ENCODE measurements at places on chromosomes 5 and 9.

DNA sequence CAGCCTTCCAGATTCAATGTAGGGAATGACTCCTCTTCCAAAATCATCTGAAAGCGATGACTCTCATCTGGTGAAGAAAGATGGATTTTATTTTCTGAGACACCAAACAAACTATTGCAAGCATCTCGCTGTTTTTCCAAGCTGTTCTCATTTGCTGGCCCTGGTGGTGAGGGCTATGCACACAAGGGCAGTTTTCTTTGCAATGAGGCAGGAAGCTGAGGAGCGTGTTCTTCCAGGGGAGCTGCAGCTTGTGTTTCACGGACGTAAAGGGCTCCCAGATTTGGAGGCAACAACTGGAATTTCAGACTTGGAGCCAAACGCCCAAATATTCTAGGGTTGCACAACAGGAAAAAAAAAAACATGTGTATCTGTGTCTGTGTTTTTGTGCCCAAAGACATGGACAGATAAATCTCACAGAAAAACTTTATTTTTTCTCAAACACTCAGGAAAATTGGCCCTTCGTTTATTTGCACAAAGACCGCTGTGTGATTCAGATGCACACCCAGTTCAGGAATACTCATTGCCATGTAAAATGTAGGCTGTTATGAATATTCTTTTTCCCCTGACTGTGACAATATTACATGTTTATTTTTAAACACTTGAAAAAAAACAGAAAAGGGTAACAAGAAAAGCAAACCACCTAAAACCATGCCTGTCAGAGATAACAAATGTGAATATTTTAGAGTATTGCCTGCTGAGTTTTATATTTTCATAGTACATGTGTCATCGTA is 151.3 kb downstream of the GAS1 start:
- no peak for DNase-seq

- no peak for DNase-seq
These were observed 1737.2 kb downstream of the MAT2B start for GRCh38 chr5:165242646-165243045.

GRCh38 chr9:36192196-36192595 is 1.5 kb downstream of the CLTA start:
- DNase-seq = no peak

- DNase-seq = no peak
These were observed 4.2 kb upstream of the PTGER4 start for GRCh38 chr5:40675396-40676133.

- DNase-seq = no peak
These were observed 13.8 kb upstream of the ISOC1 start for GRCh38 chr5:129080766-129081165.

DNA sequence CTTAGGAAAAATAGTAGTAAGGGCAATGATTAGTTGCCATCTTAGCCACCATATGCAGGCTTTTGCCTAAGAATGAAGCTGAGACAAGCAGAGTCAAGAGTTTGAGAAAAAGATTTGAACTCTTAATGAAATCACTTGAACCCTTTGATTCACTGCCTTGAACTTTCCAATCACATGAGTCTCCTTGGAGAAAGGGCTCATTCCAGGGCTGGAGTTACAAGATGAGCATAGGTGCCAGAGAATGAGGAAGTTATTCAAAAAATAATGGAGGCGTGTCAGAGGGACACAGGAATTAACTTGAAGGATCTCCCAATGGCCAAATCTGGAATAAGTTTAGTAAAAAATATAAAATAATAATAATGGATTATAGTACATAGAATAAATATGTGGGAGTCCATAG is 35.3 kb downstream of the MAT2B start:
- no peak for DNase-seq

DNA sequence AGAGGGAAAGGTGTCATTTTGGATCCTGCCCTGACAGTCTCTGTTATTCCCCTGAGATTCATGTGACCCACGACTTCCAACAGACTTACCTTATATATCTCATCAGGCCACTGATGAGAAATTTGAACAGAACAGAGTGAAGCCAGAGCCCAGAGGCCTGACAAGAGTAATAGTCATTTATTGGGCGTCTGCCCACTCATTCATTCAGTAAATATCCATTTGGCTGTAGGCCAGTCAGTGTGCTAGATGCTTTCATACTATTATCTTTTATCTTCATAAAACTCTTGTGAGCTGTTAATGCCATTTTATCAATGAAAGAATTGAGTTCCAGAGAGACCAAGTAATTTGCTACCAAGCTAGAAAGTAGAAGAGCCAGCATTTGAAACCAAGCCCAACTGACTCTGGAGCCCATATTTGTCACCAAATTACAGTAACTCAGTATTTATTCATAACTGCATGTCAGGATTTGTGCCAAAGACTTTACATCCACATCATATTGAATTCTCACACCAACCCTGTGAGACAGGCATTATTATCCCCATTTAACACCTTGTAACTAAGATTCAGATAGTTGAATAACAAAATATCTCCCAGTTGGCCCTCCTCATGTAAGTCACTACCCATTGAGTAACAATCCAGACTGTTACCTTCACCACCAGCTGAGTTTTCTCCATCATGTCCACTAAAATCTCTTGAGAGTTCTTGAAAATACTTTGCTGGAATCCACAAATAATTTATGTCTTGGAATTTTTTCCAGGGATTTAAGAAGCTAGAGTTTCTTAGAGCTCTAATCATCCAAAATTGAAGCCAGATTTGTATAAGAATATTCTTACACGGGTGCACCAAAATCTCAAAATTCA is 2.5 kb downstream of the PTPDC1 start:
- no peak for DNase-seq

GRCh38 chr9:126330536-126330935 is 3.9 kb downstream of the MVB12B start:
- DNase-seq = no peak

DNA sequence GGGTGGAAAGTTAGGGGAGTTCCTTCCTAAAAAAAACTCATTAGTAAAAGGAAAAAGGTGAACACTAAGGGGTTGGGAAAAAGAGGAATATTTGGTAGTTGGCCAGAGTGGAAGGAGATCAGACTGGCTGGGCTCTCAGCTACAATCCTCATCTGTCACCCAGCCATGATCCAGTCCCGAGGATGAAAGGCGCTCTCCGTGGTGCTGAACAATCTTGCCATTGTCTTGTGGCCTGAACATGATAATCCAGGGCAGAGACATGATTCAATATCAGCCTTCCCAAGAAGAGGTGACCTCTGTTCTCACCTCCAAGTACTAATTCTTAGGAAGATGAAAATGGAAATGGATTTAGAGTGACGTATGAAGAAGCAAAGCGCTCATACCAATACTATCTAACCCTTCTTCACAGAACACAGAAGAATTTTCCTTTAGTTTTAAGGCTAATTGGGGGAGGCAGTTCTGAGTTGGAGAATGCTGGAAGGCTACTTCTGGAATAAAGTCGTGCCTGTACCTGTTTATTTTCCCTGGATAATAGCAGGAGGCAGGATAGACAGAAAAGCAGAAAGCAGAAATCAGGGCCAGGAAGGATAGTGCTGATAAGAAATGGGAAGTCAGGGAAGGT is 36.6 kb upstream of the MYORG start:
- peak; percentile 46 for DNase-seq

DNA sequence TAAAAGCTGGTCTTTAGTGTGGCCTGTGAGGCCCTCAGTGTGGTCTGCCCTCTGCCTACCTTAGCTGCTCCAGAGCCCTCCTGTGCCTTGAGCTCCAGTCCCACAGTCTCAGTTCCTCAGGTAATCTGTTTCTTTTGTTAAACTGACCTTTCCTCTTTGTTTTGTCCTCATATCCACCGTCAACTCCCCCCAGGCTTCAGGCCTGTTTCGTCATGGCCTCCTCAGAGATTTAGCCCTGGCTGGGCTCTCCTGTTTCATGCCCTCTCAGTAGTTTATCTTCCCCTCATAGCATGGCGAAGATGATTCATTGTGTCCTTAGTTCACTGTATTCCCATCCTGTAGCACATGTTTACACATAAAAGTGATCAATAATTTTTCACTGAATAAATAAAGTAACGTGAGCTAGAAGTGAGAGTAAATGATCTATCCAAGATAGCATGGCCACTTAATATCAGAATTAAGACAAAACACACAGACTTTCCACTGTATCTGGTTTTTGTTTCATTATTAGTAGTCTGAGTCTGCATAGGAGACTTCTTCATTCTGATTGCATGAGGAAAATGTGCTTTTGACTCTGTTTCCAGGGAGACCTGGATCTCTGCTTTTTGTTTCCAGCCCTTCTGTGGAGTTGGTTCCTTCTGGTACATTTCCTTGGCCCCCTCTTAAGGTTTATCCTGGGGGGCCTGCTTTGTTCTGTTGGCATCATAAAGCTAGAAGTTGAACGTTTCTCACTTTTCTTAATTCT is 70.5 kb downstream of the SNX24 start:
- no peak for DNase-seq

DNA sequence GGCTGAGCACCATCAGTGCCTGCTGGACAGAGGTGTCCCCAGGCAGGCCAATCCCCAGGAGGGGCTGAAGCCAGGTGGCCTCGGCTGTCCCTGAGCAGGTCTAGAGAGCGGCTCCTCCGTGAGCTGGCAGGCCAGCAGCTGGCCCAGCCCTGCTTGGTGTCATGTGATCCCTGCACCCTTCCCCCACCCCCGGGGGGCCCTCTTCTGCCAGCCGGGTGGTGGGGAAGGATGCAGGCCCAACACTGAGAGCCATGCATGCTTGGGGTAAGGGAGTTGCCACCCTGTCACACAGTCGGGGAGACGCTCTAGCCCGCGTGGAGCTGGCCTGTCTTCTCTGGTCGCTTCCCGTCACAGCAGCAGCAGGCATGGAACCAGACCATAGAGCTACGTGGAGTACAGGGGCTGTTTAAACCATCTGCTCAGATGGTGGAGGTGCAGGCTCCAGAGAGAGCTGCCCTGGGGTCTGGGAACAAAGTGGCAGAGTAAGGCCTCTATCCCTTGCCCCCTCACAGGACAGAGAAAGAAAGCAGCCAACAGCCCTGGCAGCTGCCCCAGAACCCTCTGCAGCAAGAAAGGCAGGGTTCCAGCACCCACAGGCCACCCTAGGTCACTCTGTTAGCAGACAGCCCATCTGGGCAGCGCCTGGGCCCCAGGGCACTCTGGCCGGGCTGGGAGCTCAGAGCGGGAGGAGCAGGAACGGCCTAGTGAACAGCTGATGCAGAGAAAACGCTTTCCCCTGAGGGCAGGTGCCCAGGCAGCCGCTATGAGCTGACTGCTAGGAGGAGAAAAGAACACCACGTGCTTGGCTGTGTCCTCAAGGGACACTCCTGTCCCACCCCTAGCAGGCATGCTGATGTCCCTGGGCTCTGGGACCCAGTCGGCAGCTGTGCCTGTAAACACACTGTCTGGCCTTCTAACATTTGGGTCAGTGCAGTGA is 6.8 kb downstream of the RALGDS start:
- DNase-seq = peak; percentile 80

- DNase-seq = no peak
These were observed 4.4 kb downstream of the NEURL1B start for GRCh38 chr5:172645271-172646055.
